ENCODE measurements at places on chromosomes 4 and X.

DNA sequence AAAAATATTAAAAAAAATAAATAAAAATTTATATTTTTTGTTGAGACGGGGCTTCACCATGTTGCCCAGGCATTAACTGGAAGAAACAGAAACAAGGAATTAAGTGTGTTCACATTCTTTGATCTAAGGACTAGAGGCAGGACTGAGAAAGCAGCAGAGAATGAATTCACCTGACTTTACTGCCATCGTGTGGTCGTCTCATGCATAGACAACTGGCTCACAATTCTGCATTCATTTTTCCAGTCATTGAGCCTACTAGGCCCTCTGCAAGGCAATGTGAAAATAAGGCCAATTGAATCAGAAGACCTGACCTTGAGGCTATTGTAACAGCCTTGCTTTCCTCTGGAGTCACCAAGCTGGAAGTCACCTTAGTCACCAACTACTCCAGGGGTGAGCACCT is 37.4 kb downstream of the LHFPL1 start:
- DNase-seq, result no peak

GRCh38 chr4:151626228-151626627 is 134.6 kb downstream of the GATB start:
- DNase-seq, result no peak

DNA sequence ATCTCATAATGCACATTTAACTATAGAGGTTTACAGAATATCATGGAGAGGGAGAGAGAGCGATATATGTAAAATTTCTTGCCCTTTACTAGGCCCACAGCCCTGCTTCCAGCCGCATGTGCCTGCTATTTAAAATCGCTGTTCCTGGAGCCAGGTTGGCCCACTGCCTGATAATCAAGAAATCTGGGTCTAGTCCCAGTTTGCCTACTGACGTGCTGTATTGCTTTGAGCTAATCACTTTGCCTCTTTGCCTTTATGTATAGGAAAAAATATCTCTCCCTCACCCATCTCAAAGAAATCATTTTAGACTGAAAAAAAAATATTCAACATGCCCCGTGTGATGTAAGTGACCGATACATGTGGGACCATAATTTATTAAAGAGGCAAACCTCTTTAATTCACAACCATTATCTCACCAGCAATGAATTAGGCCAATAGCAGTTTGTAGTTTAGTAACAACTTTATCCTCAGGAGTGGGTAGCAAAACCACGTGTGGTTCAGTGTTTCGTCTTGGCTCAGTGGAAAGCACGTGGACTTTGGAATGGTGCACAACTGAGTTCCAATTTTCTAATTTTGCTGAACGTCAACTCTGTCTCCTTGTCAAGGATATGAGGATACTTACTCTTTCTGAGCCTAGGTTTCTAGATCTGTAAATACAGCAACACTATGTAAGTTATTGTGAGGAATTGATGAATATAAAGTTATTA is 62.6 kb downstream of the GRXCR1 start:
- DNase-seq, result no peak

DNA sequence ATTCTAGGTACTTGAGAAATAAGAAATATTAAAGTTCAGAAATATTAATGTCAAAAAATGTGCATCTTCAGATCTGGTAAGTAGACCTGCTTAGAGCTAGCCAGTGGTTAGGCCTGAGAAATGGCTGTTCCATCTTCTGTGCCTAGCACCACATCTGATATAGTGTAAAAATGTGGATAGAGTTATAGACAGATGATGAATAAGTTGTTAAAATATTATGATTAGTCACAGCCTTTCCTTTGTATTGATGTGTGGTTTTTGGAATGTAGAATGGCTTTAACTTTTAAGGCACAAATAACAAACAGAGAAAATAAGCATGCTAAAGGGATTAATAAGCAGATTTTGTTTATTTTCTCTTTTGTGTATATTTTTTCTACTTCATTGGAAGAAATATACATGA is 133.5 kb upstream of the NUDT6 start:
- no peak for DNase-seq

GRCh38 chrX:78548012-78548411 is 111.1 kb downstream of the RTL3 start:
- DNase-seq, result no peak

- no peak for DNase-seq
Observed at GRCh38 chr4:109313168-109314133, 11.0 kb upstream of the COL25A1 start.

- no peak for DNase-seq
Observed at GRCh38 chr4:167035390-167035789, 198.9 kb downstream of the SPOCK3 start.

GRCh38 chr4:20844311-20844710 is 144.1 kb downstream of the PACRGL start:
- DNase-seq, result no peak

GRCh38 chr4:73086095-73086868 is 16.8 kb upstream of the COX18 start:
- DNase-seq, result no peak

- DNase-seq, result no peak
Observed at GRCh38 chr4:177033632-177034031, 240.9 kb upstream of the VEGFC start.

Data from ascending aorta (tissue), 2 donors.